NCI-H526 (cell line): ENCODE measurements at places on chromosomes 16 and 17.

- DNase-seq: peak; percentile 54
These were observed 52.0 kb downstream of the CBFA2T3 start for GRCh38 chr16:88924834-88925539.

DNA sequence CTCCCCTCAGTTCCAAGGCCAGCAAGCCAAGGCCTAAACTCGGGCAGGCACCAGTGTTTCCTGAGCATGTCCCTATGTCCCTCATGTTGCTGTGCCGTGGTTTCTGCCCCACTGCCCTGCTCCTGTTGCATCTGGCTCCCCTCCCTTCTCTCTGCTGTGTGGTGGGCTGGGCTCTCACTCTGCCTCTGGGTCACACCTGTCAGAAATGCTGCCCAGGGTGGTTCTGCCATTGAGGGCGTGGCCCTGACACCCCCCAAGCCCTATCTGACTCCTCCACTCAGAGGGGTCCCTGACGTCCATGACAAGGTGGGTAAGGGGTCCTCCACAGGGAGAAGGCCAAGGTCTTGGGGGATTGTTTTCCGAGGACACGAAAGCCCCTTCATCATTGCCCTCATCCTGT, 9.2 kb upstream of the ITGA3 start:
- DNase-seq: no peak

DNA sequence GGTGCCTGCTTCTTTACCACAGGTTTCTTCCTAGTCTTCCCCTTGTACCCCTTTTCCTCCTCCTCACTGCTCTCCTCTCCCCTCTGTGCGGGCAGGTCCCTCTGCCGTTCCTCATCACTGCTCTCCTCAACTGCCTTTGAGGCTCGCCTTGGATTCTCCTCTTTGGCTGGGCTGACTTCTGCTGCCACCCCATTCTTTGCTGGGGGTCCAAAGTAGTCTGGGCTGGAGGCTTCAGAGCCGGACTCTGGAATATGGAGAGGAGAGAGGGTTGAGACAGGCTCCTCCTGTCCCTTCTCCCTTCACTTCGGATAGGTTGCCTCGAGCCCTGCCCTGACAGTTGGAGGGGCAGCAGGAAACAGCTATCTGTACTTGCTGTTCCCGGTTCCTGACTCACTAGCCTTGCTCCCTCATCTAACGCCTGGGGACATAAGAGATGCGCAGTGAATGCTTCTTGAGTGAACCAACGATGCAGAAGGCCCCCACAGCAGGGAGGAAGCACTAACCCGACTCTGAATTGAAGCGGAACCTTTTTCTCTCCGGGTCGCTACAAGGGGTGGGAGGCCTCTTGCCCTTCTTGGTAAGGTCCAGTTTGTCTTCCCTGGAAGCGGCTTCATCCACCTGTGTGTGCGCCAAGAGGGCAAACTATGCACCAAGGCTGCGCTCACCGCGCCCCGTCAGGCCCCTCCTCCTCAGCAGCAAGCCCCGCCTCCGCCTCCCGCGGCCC, 655 bp downstream of the HIRIP3 start:
- DNase-seq: peak; percentile 64

DNA sequence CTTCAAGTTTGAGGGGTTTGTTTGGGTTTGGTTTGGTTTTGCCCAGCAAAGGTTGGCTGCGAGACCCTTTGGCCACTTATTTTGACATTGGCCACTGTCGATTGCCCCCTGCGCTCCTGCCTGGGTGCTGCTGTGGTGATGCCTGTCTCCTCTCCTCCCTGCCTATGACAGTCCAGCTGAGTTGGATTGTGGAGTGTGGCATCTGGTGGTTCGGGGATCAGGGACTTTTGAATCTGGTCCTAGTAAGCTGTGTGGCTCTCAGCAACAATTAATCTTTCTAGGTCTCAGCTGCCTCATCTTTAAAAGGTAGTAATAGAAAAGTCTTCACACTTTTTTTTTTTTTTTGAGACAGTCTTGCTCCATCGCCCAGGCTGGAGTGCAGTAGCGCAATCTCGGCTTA, 27.1 kb downstream of the CDK5RAP3 start:
- DNase-seq: no peak

DNA sequence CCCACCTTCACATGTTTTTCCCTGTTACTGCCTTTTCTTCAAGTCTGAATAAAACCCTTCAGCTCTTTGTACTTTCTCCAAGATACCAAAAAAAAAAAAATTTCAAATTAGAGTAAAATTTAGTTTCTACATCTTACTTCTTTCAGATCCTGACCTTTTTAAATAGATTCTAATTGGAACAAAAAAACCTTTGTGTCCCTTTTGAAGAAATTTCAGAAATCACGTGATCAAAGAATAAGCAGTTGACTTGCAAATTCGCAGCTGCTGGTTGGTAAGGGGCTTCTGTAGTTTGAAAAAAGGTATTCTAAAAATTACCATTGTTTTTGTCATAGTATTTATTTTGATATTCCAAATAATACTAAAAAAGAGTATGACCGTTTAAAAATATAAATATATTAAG, 71.7 kb downstream of the CDC27 start:
- peak; percentile 16 for DNase-seq

GRCh38 chr17:1557355-1558095, 5.1 kb downstream of the PITPNA start:
- no peak for DNase-seq

- no peak for DNase-seq
These were observed 5.8 kb upstream of the CBX4 start for GRCh38 chr17:79844869-79845600.

DNA sequence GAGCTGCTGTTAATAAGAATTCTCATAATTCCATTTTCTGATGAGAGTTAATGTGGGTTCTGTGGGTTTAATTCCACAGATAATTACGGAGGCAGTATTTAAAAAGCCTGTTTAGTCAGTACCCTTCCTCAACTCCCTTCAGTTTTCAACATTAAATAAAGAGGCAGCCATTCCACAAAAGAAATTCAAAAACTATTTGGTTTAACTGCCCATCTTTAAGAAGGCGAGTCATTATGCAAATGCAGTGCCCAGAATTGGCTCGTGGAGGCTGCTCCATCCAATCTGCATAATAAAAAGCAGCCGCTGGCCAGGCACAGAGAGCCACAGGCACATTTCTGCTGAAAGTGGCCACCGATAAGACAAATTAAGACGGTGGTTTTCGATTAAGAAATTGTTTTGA, 194.4 kb upstream of the TOX3 start:
- DNase-seq: no peak

DNA sequence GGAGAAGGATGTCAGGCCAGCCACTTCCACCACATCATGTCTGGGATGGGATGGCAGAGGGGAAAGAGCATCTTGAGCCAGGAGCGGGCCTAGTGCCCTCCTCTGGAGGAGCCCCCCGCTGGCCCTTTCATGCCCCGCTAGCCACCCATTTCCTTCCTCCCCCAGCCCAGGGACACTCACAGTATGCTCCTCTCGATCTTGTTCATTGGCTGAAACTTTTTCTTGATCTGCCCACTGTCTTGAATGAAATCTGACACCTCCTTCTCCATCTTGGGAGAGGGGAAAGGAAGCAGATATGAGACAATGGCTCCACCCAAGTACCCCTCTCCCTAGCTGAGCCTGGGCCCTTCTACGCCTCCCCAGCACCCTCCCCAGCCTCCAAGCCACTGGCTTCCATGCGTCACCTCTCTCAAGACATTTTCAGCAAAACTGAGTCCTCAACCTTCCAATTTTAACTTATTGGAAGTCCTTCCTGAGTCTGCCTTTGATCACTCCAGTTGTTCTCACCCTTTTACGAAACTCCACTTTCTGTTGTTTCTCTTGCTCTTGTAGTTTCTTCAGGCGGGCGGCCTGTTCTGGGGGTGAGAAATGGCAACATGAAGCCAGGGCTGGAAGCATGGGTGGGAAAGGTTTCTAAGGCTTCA, 7.2 kb downstream of the SPAG7 start:
- DNase-seq: no peak

DNA sequence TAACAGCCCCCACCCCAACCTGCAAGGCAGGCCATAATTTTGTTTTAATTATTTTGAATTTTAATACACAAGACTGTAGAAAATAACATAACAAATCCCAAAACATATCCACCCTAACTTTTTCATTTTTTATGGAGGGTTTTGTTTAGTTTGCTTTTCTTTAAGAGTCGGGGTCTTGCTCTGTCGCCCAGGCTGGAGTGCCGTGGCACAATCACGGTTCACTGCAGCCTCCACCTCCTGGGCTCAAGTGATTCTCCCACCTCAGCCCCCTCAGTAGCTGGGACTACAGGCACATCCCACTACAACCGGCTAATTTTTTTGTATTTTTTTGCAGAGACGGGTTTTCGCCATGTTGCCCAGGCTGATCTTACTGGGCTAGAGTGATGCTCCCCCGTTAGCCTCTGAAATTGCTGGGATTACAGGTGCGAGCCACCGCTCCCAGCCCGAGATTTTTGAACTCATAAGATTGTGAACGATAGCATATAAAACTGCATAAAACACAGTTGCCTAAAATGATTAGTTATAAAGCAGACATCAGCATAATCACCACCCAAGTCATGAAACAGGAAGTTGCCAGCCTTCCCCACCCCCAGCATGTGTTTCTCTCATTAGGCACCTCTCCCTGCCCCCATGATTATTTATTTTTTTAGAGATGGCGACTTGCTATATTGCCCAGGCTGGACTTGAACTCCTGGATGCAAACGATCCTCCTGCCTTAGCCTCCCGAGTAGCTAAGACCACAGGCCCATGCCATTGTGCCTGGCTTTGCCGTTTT, 13.6 kb upstream of the DOC2B start:
- no peak for DNase-seq

DNA sequence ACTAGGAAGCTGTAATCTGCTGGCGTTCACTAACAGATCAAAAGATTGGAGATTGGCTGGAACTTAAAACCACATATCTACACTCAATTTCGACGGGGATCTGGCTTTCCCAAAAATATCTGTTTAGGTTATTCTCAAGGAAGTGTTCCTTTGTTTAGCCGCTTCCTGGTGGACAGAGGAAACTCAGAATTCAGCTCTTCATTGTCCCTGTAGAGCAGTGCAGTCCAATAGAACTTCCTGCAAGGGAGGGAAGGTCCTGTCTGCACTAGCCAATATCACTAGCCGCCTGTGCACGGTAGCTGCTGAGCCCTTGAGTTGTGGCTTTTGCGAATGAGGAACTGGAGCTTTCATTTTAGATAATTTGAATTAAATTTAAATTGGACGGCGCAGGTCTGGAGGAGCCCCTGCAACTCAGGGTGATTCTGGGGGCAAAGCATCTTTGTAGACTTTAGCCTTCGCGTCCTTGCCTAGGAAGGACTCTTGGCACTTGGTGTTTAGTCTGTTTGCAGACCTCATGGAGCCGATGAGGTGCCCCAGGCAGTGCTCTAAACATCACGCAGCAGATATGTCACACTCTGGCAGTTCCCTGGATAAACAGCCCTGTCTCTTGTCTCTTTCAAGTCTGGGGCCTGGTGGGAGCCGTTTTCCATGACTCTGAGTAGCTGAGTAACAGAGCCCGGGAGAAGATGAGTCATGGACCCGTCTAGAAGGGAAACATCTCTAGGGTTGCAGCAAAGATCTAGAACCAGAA, 122.2 kb downstream of the CCDC182 start:
- peak; percentile 94 for DNase-seq

- DNase-seq: no peak
These were observed 1.8 kb downstream of the PAM16 start for GRCh38 chr16:4349332-4349731.

DNA sequence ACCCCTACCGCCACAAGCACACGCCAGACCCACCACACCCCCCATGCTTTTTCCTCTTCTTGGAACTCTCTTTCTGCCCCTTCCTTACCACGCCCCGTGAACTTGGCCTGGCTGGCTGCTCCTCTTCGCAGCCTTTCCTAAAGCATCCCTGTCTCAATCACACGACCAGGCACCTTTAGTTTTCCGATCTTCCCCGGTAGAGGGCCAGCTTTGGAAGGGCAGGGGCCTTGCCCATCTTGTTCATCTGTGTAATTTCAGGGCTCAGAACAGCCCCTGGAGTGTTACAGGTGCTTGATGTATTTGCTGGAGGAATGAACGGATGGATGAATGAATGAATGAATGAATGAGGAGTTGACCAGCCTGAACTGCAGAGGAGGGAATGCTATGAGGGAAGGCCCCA, 3.7 kb downstream of the SPPL2C start:
- DNase-seq: no peak

DNA sequence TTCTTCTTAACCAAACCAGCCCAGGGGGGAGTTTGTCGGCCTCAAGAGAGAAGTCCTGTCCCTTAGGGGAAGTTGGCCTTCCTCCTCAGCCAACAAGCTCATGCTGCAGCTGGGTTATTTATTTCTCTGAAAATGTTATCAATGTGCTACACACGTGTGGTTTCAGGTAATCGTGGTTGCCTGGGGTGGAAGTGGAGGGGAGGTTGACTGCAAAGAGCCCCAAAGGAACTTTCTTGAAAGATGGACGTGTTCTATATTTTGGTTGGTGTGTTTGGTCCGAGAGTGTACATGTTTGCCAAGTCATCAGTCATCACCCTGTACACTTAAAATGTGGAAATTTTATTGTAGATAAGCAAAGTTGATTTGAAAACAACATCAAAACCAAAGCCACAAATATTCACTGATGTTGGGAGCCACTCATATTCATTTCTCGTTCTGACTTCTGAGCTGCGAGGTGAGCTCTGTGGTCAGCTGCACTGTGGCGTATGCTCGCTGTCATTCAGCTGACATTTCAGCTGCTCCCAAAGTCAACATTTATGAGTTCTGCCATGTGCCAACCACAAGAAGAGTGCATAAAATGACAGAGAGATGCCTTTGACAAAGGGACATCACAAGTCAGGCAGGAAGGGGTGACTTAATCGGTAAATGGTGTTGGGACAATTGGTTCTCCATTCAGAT, 26.5 kb upstream of the ADGRG1 start:
- no peak for DNase-seq

DNA sequence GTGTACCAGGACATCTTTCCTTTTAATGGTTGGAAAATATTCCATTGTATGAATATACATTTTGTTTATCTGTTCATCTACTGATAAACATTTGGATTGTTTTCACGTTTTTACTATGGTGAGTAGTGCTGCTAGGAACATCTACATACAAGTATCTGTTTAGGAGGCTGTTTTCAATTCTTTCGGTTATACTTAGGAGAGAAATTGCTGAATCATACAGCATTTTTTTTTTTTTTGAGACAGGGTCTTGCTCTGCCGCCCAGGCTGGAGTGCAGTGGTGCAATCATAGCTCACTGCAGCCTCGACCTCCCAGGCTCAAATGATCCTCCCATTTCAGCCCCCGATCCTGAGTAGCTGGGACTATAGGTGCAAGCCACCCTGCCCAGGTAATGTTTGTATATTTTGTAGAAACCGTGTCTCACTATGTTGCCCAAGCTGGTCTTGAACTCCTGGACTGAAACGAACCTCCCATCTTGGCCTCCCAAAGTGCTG, 122.9 kb downstream of the CRLF3 start:
- no peak for DNase-seq

- DNase-seq: no peak
These were observed 323.8 kb upstream of the TNRC6C start for GRCh38 chr17:77634710-77635109.

DNA sequence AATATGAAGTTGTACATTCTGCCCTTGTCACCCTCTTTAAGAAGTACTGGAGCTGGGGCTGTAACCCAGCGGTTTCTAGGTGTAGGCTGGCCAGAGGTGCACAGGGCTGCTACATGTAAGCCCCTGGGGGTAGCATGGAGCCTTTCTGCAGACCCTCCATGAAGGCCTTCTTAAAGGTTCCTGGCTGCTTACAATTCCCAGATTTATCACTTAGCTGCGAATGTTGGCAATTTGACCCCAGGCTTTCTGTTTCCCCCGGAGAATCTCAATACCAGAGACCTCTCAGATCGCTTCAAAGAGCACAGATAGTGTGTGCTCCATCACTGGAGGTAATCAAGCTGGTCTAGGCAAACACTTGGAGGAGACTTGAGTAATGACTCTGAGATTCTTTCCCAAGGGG, 309.4 kb downstream of the CBLN1 start:
- DNase-seq: no peak

- DNase-seq: no peak
These were observed 5.4 kb upstream of the BCAR1 start for GRCh38 chr16:75256696-75257343.
